Brain pericyte (primary cell): ENCODE measurements at places on chromosomes 5 and 9.

DNA sequence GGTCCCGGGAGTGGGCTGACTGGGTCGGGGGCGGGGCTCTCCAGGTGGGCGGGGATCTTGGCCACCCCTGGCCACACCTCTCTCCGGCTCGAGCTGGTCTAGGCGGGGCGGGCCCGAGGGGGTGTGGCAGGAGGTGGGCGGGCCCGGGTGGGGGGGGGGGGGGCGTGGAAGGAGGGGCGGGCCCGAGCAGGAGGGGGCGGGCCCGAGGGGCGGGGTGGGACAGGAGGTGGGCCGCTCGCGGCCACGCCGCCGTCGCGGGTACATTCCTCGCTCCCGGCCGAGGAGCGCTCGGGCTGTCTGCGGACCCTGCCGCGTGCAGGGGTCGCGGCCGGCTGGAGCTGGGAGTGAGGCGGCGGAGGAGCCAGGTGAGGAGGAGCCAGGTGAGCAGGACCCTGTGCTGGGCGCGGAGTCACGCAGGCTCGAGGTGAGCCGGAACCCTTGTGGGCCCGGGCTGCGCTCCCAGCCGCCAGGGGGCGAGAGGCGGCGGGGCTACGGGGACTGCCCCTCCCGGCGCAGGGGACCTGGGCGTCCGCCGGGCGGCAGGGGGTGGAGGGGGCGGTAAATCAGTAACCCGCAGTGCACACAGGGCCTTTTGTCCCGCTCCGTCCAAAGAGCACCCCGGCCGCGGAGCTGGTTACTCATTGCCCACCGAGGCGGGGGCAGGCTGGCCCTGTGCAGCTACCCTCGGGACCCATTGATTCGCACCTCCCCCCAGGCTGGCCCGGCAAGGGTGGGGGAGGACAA, at the start of gene FGFR4:
Gene FGFR4 (plus strand): TSS at position 262 of the 744 bp plus-strand sequence. CDS start 2,688 bp downstream, outside the sequence.
- no peak for DNase-seq

- DNase-seq, result no peak
These were observed 48.8 kb upstream of the FBN2 start for GRCh38 chr5:128586848-128587247.

GRCh38 chr5:10069637-10070313, 179.9 kb downstream of the ATPSCKMT start:
- no peak for DNase-seq

DNA sequence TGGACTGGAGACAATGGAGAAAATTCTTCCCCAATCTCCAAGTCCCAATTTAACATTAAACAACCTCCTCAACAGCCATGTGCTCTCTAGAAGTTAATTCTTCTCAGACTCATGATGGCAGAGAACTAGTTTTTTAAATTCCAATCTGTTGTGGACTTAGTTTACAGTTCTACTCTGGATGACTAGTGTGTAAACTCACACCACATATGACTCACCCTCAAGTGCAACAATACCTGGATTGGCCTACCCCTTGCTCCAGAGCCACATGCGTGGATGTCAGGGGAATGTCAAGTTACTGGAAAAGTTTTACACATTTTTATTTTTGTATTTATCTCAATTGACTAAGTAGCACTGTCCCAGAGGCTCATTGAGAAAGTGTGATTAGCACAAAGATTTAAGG, 136.0 kb upstream of the EFNA5 start:
- DNase-seq, result no peak

GRCh38 chr9:130390390-130390789, 54.4 kb upstream of the ASS1 start:
- DNase-seq, result no peak

- no peak for DNase-seq
These were observed 17.1 kb downstream of the SCAI start for GRCh38 chr9:125126019-125126746.

- no peak for DNase-seq
These were observed 62.5 kb downstream of the IPO11 start for GRCh38 chr5:62475072-62475471.

- no peak for DNase-seq
These were observed 86.0 kb upstream of the PLPP1 start for GRCh38 chr5:55620766-55621160.

- no peak for DNase-seq
These were observed 10.6 kb downstream of the AFAP1L1 start for GRCh38 chr5:149282027-149282965.

- DNase-seq, result no peak
These were observed 87.5 kb downstream of the TRIM32 start for GRCh38 chr9:116774421-116775180.

DNA sequence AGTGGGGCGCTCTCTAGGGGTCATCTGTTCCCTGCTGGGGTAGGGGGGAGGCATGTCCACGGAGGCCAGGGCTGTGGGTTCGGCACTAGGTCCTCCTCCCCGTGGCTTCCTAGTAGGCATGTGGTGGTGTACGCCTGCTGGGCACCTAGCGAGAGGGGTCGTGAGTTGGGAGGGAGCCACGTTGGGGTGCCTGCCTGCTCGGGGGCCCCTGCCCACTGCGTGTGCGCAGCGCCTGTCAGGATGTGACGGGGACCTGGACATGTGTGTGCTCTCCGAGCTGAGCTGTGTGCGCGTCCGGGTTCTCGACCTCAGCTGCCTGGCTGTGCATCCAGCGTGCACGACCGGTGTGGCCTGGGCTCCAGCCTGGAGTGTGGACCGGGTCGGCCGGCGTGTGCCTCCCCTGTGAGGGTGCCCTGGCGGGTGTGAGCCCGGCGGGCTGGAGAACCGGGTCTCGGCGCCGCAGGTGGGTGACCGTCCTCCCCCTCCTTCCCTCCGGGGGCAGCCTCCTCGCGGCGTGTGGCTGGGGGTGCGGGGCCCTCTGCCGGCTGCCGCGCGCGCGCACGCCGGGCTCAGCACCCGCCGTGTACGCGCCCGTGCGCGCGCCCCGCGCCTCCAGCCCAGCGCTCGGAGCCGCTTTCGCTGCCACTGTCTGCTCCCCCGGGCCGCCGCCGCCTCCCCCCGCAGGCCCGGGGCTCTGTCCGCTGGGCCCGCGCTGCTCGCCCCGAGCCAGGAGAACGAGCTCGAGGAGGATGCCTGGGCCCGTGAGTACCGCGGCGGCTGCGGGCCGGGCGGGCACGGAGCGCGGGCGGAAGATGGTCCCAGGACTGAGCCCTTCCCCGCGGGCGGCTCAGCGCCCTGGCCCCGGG, at the start of gene PRR7:
Gene PRR7 (plus strand): TSS at position 615 of the 866 bp plus-strand sequence. CDS start 8,254 bp downstream, outside the sequence.
- DNase-seq, result no peak

GRCh38 chr5:44356231-44356630, 33.0 kb downstream of the FGF10 start:
- no peak for DNase-seq

GRCh38 chr5:67187006-67187715, 9.4 kb downstream of the CD180 start:
- no peak for DNase-seq

- no peak for DNase-seq
These were observed 412 bp downstream of the RIOK2 start for GRCh38 chr5:97182571-97183099.

GRCh38 chr9:1514776-1515363, 464.7 kb downstream of the DMRT2 start:
- no peak for DNase-seq

GRCh38 chr9:87792831-87793288, 66.9 kb downstream of the CTSL start:
- no peak for DNase-seq

DNA sequence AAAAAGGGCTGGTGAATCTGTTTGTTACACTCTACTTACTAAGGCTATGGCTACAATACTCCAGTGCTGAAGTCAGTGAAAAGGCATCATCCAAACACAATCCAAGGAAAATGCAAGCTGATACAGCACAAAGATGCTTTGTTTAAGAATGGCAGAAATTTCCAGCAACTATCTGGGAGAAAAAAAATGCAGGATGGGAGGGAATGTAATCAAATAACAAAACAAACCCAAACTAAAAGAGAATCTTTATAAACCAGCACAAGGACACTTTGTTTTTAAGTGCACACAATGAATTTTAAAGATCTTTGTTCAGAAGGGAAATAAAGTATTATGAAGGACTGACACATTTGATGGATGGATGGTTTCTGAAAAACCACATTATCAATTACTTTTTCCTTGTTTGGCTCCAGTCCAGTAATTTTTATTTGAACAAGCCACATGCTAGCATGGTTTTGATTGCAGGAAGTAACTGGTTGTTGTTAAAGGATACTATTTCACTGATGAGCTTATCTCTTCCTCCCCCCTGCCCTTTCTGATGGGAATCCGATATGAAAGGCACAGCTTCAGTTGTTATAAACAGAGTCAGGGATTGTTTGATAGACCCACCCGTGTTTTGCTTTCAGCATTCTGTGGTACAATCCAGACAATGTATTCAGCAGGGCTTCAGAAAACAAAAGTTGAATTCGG, 12.1 kb upstream of the TLE4 start:
- DNase-seq, result no peak

GRCh38 chr5:125411071-125411743, 664.8 kb upstream of the ZNF608 start:
- DNase-seq, result no peak

GRCh38 chr5:167453246-167454030, 838.0 kb upstream of the WWC1 start:
- DNase-seq, result no peak

DNA sequence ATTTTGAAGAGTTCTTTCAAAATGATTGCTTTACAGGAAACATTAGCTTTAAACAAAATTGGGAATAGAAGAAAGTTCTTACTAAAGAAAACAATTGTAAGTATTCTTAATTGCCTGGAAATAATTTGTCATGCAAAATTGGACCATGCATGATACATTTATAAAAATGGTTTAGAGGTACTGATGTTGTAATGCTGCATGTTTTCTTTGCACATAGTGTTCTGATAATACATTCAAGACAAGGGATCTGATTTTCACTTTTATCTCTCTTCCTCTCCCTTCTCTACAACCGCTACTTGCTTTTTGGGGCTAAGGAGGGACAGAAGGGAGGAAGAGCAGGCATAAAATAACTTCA, 211.6 kb upstream of the MPDZ start:
- no peak for DNase-seq

GRCh38 chr9:105822814-105823213, 128.5 kb downstream of the TMEM38B start:
- no peak for DNase-seq

GRCh38 chr9:16668734-16669295, 201.7 kb downstream of the BNC2 start:
- DNase-seq, result no peak

DNA sequence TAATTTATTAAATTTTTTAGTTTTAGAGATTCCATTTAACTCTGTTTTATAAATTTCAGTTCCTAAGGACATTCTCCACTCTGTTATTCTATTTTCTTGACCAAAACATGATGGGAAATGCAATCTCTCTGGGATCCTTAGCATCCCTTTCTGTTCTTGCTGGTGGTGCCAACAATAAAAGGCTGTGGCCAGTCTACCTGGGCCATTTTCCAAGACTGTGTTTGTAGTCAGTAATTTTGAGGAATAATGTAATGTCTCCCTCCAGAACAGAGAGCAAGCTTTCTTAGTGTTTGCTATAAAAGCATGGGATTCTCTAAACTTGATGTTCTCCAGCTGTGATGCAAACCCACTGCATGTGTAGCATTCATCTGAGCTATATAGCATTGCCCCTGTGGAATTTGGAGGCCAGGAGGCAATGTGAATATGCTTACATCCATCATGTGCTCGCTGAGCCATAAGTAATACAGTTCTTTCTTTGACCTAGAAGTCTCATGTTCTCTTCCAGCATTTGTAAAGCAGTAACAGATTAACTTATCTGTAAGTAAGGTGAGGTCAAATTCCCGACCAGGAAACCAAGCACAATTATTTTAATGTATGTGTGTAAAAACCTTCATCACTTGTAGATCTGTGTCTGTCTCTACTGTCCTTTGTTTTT, 211.5 kb upstream of the TAS2R1 start:
- DNase-seq, result no peak

- DNase-seq, result no peak
These were observed 108.2 kb upstream of the IFNE start for GRCh38 chr9:21590058-21590996.

- no peak for DNase-seq
These were observed 53.1 kb downstream of the SVEP1 start for GRCh38 chr9:110526426-110526825.
